ENCODE measurements at places on chromosomes 4 and X. TPM values are rescaled to one million over a fixed set of nuclear protein-coding genes. Genes with fewer than 3 reads are reported as not detected.

The RAI2 gene
- total RNA-seq: 19.9 TPM

The FAM9C gene
- 0.09 TPM for total RNA-seq

The IDUA gene
- 66.5 TPM for total RNA-seq

The CACNA1F gene
- total RNA-seq: 0.55 TPM

DNA sequence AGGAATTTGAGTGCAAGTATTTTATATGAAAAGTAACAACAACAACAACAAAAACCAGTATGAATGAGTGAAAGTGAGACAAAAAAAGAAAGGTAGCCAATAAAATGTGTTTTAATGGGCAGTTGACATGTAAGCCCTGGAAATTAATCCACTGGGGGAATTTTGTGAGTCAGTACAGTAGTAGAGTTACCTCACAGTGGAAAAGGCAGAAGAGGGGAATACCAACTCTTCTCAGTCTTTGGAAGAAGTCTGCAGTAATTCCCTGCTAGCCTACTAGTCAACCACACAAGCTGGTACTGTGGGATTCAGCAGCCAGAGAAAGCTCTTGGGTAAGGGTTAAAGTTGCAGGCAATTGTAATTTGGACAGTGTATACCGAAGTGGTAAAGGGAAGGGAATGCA is 76.3 kb upstream of the IL15 start:
- no peak overlapping the region for H3K27ac ChIP-seq
- no peaks in the 10 kb centered on the region for H3K4me1 ChIP-seq
- H3K36me3 ChIP-seq: no peaks in the 10 kb centered on the region
- H3K27me3 ChIP-seq: no peaks in the 10 kb centered on the region
- no peak overlapping the region for H3K4me3 ChIP-seq

- H3K4me1 ChIP-seq: no peaks in the 10 kb centered on the region
- no peaks in the 10 kb centered on the region for H3K27me3 ChIP-seq
- H3K4me3 ChIP-seq: no peak overlapping the region
- no peak for DNase-seq
- no peaks in the 10 kb centered on the region for H3K36me3 ChIP-seq
Measured at GRCh38 chr4:7183780-7184460, 8.4 kb upstream of the SORCS2 start.

DNA sequence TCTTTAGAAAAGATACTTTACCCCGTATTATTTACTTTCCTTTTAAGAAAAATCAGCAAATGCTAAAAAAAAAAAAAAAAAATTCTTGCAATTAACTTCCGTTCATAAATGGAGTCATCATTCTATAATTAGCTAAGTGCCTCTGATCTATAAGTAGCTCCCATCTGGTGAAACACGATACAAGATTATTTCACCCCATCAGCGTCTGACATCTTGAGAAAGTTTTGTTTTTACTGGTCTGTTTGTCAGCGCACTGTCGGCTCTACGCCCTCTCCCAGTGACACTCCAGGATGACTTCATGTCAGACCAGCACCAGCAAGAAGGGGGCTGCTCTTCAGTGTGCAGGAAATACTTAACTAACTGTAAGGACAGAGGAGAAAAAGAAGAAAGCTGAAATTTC is 108.3 kb downstream of the AFAP1 start:
- H3K36me3 ChIP-seq: peaks cover 6% of the 10 kb centered on the region
- H3K27me3 ChIP-seq: no peaks in the 10 kb centered on the region
- H3K4me1 ChIP-seq: peaks cover 11% of the 10 kb centered on the region
- DNase-seq: peak; percentile 84
- no peak overlapping the region for H3K4me3 ChIP-seq

DNA sequence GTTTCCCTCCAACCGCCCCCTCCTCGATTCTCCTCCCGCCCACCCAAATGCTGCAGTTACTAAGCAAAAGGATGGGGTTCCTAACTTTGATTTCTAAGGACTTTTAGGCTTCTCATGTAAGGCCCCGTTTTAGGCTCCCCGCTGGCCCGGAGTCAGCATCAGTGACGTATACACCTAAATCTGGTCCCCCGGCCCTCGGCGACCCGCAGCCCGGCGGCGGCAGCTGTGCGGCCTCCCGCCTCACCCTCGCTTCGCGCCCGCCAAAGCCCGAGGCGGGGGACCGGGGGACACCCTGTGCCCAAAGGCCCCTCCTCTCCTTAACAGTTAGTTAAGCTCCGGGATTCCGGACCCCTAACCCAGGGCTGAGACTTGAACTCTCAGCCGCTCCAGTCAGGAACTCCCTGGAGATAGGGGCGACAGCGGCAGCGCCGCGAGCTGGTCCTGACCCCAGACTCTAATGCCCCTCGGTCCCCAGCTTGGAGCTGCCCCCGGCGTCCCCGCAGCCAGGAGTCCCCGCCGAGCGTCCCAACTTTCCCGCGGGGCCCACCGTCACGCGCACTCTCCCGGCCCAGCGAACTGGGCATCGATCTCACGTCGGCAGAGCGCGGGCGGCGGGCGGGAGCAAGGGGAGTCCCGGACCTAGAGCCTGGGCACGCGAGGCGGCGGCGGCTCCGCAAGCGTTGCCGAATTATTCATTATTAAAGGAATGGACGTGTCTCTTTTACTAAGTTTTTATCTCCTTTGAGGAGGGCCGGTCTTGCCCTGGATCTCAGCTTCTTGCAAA is 1.5 kb upstream of the NR3C2 start:
- H3K4me3 ChIP-seq: peak overlapping the region; percentile 90
- peaks cover 44% of the 10 kb centered on the region for H3K27me3 ChIP-seq
- peak overlapping the region; percentile 75 for H3K27ac ChIP-seq
- H3K4me1 ChIP-seq: peaks cover 2% of the 10 kb centered on the region

DNA sequence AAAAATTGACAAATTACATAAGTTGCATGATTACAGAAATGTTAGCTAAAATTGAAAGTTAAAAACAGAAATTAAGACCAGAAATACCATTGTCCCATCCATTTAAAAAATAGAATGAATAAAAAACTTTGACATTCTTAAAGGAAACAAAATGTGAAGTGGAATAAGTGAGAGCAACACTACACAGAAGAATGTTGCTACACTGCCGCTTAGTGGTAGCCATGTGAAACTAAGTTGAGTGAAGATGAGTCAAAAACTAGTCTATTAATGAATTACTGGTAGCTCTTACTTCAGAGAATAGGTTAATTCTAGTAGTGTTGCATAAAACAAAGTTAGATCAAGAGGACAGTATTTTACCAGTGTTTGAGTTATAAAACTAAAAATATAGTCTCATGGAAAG is 571.0 kb upstream of the KLHL4 start:
- no peak for DNase-seq
- H3K36me3 ChIP-seq: no peaks in the 10 kb centered on the region
- H3K4me3 ChIP-seq: no peak overlapping the region
- no peaks in the 10 kb centered on the region for H3K4me1 ChIP-seq
- H3K27ac ChIP-seq: no peak overlapping the region
- no peaks in the 10 kb centered on the region for H3K27me3 ChIP-seq

GRCh38 chr4:176277162-176277904 is 8.3 kb upstream of the ASB5 start:
- no peaks in the 10 kb centered on the region for H3K4me1 ChIP-seq
- H3K27me3 ChIP-seq: no peaks in the 10 kb centered on the region
- no peak overlapping the region for H3K27ac ChIP-seq
- H3K4me3 ChIP-seq: no peak overlapping the region
- peak; percentile 73 for DNase-seq

GRCh38 chr4:127244515-127244914 is 388.2 kb upstream of the INTU start:
- H3K36me3 ChIP-seq: no peaks in the 10 kb centered on the region
- no peak overlapping the region for H3K4me3 ChIP-seq
- H3K27me3 ChIP-seq: no peaks in the 10 kb centered on the region
- no peaks in the 10 kb centered on the region for H3K4me1 ChIP-seq

- H3K27me3 ChIP-seq: no peaks in the 10 kb centered on the region
- H3K4me3 ChIP-seq: no peak overlapping the region
- H3K4me1 ChIP-seq: no peaks in the 10 kb centered on the region
- DNase-seq: no peak
Measured at GRCh38 chr4:184836613-184837012, 10.8 kb upstream of the ACSL1 start.
